ENCODE measurements at places on chromosomes 4 and X.

- DNase-seq = no peak
Measured at GRCh38 chr4:145012841-145013240, 85.2 kb downstream of the ANAPC10 start.

DNA sequence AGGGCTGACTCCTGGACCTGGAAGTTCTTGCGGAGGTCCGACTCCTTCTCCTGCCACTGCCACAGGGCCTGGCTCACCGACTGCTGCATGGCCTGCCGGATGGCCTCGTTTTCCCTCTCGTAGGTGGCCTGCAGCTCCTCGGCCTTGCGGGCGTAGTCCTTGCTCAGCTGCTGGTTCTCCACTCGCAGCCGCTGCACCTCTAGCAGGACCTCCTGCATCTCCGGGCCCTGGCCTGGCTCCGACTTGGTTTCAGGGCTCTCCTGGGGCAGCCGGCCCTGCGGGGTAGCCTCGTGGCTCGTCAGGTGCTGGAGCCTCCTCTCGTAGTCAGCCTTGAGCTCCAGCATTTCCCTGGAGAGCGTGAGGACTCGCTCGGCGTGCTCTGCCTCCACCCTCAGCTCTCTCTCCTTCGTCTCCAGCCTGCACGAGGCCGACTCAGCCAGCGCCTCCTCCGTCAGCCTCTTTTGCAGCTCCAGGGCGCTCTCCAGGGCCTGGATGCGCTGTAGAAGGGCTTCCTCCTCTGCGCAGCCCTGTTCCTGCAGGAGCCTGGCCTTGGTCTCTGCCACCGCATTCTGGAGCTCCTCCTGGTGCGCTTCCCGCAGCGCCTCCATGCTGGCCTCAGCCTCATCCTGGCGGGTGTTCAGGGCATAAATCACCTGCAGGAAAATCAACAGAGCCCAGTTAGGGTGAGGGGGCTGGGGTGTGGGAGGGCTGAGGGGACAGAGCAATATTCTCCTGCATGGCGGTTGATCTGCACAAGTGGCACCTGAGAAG, 72.2 kb downstream of the FAM184B start:
- DNase-seq = no peak

- no peak for DNase-seq
Measured at GRCh38 chr4:130186931-130187330, 1091.0 kb downstream of the C4orf33 start.

DNA sequence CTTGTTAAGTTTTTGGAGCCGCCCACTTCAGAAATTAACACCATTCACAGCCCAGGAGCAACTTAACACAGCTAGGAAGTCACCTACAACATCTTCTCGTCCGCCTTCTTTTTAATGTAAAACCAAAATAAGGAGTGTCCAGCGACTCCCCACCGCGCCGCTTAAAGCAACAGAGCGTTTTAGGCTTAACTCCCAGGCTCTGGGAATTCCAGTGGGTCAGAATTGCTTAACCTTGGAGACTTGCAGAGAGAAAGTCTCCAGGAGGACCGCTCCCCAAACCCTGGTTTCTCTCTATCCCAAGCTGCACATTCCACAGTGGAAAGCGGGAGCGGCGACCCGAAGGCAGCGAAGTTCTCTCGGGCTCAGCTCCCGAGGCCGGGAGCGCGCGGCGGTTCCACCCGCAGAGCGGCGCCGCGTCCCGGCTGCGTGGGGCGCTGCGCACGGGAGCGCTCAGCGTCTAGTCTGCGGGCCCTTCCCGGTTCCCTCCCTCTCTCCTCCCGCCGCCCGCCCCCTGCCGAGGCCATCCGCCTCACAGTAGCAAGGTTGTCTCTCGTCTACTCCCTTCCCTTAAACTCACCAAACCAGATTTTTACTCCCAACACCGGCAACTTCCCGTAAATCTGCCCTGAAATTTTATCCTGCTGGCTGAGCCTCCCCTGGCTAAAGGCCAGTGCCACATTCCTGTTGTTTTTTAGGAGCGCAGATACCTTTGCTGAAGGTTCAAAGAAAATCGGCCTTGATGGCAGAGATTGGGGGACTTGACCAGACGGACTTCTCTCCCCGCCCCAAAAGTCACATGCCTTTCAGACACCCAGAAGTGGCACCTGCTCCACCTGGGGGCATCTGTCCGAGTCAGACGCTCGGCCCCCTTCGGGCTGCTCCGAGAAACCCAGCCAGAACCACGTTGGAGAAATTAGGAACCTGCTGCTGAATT, at the start of gene RBM47:
Gene RBM47 (minus strand): TSS at position 464 of the 934 bp plus-strand sequence. CDS start 190,971 bp downstream, outside the sequence.
- no peak for DNase-seq

DNA sequence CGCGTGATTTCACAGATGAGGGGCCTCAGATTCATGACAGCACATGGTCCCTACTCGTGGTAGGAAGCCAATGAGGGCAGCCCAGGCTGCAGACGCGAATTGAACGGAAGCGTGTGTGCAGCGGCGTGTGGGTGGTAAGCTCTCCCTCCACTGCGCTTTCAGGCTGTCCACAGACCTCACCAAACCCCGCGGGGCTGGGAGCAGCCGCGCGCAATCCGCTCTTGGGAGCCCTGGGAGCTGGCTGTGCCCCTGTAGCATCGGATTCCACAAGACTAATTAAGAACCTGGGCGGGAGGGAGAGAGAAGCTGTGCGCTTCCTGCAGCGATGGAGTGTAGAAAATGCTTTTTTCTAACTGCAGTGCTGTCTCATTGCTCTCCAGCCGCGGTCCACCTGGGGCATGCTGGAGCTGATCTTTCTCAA, 134.9 kb downstream of the STOX2 start:
- DNase-seq = no peak

- DNase-seq = no peak
Measured at GRCh38 chr4:171851295-171851694, 38.1 kb downstream of the GALNTL6 start.

- DNase-seq = no peak
Measured at GRCh38 chrX:119325456-119325855, 73.7 kb upstream of the SLC25A43 start.

- no peak for DNase-seq
Measured at GRCh38 chr4:5870701-5871100, 22.2 kb downstream of the CRMP1 start.

GRCh38 chr4:182717788-182718583, 199.2 kb downstream of the DCTD start:
- no peak for DNase-seq

DNA sequence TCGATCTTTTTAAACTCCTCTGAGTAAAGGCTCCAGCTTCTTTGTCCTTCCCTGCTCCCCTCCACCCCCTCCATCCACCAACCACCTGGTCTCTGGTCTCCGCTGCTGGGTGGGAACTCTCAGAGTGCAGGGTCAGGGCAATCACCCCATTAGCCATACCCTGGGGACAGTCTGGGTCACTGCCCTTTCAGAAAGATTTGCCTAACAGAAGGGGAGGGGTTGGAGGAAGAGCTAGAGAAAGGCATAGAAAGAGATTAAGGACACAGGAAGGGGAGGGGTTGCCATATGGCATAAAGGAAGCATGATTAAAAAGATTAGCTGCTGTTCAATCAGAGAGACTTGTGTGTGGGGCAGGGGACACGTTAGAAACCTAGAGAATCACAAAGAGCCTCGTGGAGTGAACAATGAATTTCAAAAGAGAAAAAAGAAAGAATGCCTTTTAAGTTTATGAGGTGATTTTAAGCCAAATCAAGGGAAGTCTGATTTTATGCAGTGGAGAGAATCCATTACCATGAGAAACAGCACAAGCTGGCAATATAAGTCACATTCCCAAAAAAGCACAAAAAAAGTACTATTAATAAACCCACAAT, 115.5 kb upstream of the ACSL4 start:
- DNase-seq = no peak

- peak; percentile 43 for DNase-seq
Measured at GRCh38 chr4:163554870-163555465, 60.5 kb downstream of the TMA16 start.

GRCh38 chr4:5955856-5956255, 62.4 kb downstream of the C4orf50 start:
- DNase-seq = no peak

- DNase-seq = no peak
Measured at GRCh38 chr4:88720451-88721428, 23.1 kb upstream of the NAP1L5 start.

All from CD4-positive, alpha-beta T cell treated with Interleukin-17A for 1 hour (primary cell).